ENCODE measurements at places on chromosomes 11 and 22. TPM values are rescaled to one million over a fixed set of nuclear protein-coding genes. Genes with fewer than 3 reads are reported as not detected.

CBX7 gene
- total RNA-seq = 1.6 TPM

NRIP3 gene
- total RNA-seq = 0.60 TPM

MS4A2 gene
- total RNA-seq = not detected

CDKN1C gene
- 7.3 TPM for total RNA-seq

MAP4K2 gene
- total RNA-seq = 8.5 TPM

PATZ1 gene
- total RNA-seq = 17.2 TPM

SLC6A5 gene
- not detected for total RNA-seq

MMP3 gene
- 0.48 TPM for total RNA-seq
